ENCODE measurements at places on chromosomes 4 and X.

- DNase-seq = no peak
Observed at GRCh38 chr4:123284168-123284567, 112.4 kb upstream of the SPRY1 start.

DNA sequence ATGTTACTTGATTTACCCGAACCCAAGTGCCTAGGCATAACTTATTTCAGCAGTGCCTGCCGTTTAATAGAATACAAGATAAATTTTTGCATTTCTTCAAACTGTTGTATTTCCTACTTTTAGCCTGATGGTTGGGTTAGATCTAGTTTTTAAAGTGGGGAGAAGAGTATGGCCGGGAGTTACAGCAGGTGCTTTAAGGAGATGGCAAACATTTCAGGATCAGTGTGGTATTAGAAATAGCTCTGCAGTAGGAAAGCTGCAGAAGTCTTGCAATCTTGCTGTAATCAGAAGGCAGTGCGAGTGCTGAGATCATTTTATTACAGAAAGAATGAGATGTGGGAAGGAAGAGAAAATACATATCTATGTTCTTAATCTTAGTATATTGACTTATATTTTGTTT, 977.8 kb upstream of the TENM3 start:
- DNase-seq = no peak

GRCh38 chr4:145716200-145716599, 36.3 kb downstream of the C4orf51 start:
- no peak for DNase-seq

DNA sequence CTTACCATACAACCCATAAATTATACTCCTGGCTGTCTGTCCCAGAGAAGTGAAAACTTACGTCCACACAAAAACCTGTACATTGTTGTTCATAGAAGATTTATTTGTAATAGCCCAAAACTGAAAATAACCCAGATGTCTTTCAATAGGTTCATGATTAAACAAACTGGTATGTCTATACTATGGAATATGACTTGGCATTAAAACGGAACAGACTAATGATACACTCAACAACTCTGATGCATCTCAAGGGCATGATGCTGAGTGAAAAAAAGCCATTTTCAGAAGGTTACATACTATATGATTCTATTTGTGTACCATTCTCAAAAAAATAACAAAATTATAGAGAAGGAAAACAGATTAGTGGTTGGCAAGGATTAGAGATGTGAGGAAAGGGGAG, 11.6 kb upstream of the MND1 start:
- no peak for DNase-seq

GRCh38 chr4:185171373-185172071, 28.5 kb downstream of the SLC25A4 start:
- DNase-seq = no peak

Data from SK-MEL-5 (cell line).